ENCODE measurements at places on chromosomes 16 and 17. TPM values are rescaled to one million over a fixed set of nuclear protein-coding genes. Genes with fewer than 3 reads are reported as not detected.

The CLEC18C gene
- 1.9 TPM for total RNA-seq

The DDX52 gene
- total RNA-seq: 38.2 TPM

The PRAC2 gene
- total RNA-seq: not detected

The KRTAP4-9 gene
- not detected for total RNA-seq

The GNG13 gene
- total RNA-seq: not detected

GRCh38 chr16:49747654-49748053 lies 108.3 kb downstream of the ZNF423 start:
- H3K4me3 ChIP-seq: no peak overlapping the region
- no peaks in the 10 kb centered on the region for H3K36me3 ChIP-seq
- no peak for DNase-seq
- no peaks in the 10 kb centered on the region for H3K4me1 ChIP-seq
- H3K27ac ChIP-seq: no peak overlapping the region

DNA sequence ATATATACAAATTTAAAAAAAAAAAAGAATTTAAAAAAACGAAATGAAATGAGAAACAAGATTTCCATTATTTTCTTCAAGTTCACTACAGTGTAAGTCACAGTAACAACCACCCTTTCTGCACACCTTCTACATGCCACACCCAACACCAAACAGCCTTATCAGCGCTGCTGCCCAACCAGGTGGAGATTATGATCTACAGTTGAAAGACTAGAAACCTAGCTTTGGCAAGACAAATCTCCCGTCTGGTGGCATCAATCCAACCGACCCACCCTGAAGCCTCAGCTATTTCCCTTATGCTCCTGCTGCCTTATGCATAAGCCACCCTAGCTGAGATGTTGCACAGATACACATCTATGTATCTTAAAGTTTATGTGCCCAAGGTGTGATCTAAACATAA lies 60.8 kb downstream of the PARN start:
- peaks cover 24% of the 10 kb centered on the region for H3K36me3 ChIP-seq
- H3K4me1 ChIP-seq: no peaks in the 10 kb centered on the region
- no peak overlapping the region for H3K4me3 ChIP-seq
- no peak overlapping the region for H3K27ac ChIP-seq

- no peaks in the 10 kb centered on the region for H3K4me1 ChIP-seq
- H3K36me3 ChIP-seq: no peaks in the 10 kb centered on the region
- DNase-seq: peak; percentile 24
- no peak overlapping the region for H3K27ac ChIP-seq
Measured at GRCh38 chr16:8655184-8655717, 19.2 kb upstream of the ABAT start.

DNA sequence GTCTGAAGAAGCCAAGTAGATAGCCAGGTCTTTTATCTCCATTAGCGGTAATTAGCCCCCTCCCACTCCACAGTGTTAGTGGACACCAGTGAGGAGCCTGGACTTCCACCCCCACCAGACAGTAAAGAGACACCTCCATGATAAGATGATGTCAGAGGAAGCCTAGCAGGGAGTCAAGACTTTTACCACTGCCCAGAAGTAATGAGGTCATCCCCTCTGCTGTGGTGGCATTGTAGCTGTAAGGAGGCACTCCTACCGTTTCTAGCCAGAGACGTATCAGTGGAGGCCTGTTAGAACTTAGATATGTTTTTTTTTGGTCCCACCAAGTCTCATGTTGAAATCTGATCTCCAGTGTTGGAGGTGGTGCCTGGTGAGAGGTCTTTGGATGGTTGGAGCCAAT lies 38.1 kb downstream of the PIK3R5 start:
- no peak overlapping the region for H3K4me3 ChIP-seq
- DNase-seq: no peak
- H3K27ac ChIP-seq: no peak overlapping the region
- no peaks in the 10 kb centered on the region for H3K27me3 ChIP-seq
- H3K4me1 ChIP-seq: no peaks in the 10 kb centered on the region

- peaks cover 10% of the 10 kb centered on the region for H3K4me1 ChIP-seq
- H3K4me3 ChIP-seq: no peak overlapping the region
- no peaks in the 10 kb centered on the region for H3K36me3 ChIP-seq
- DNase-seq: no peak
- no peak overlapping the region for H3K27ac ChIP-seq
Measured at GRCh38 chr17:3848229-3848835, 2.3 kb upstream of the NCBP3 start.

DNA sequence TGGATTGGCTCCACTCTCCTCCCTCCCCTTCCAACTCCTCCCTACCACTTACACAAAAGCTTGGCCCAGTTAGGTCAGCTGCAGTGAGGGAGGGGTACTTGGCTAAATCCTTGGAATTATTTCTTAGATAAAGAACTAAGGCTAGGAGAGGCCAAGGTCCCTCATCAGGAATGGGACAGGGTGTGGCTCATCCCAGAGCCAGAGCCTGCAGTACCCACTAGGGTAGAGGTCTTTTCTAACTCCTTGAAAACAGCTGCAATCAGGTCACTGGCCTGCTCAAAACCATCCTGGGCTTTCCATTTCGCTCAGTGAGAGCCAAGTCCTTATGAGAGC lies 1.9 kb upstream of the SLC46A1 start:
- no peak overlapping the region for H3K4me3 ChIP-seq
- DNase-seq: no peak
- H3K36me3 ChIP-seq: no peaks in the 10 kb centered on the region
- H3K27me3 ChIP-seq: no peaks in the 10 kb centered on the region
- peaks cover 8% of the 10 kb centered on the region for H3K4me1 ChIP-seq

- H3K36me3 ChIP-seq: no peaks in the 10 kb centered on the region
- H3K4me1 ChIP-seq: peaks cover 14% of the 10 kb centered on the region
- no peak for DNase-seq
- H3K27ac ChIP-seq: no peak overlapping the region
- H3K27me3 ChIP-seq: no peaks in the 10 kb centered on the region
Measured at GRCh38 chr17:7122381-7122780, 7.8 kb upstream of the ASGR2 start.

DNA sequence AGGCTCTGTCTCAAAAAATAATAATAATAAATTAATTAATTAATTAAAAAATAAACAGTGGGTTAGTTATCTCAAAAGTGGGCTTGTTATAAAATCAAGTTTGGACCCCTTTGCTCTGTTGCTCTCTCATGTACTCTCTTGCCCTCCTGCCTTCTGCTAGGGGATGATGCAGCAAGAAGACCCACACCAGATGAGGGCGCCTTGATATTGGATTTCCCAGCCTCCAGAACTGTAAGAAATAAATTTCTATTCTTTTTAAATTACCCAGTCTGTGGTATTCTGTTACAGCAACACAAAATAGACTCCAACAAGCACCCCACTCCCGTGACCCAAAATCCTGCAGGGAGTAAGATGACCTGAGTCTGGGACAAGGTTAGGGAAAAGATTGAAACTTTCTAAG lies 2.1 kb upstream of the ZNF652 start:
- H3K27me3 ChIP-seq: no peaks in the 10 kb centered on the region
- no peak for DNase-seq
- no peak overlapping the region for H3K4me3 ChIP-seq
- no peak overlapping the region for H3K27ac ChIP-seq
- no peaks in the 10 kb centered on the region for H3K36me3 ChIP-seq
- H3K4me1 ChIP-seq: peaks cover 30% of the 10 kb centered on the region

- no peaks in the 10 kb centered on the region for H3K36me3 ChIP-seq
- H3K4me3 ChIP-seq: no peak overlapping the region
- H3K27me3 ChIP-seq: peaks cover 6% of the 10 kb centered on the region
- DNase-seq: no peak
- H3K4me1 ChIP-seq: no peaks in the 10 kb centered on the region
- no peak overlapping the region for H3K27ac ChIP-seq
Measured at GRCh38 chr17:48003417-48004151, 32.7 kb downstream of the CDK5RAP3 start.

DNA sequence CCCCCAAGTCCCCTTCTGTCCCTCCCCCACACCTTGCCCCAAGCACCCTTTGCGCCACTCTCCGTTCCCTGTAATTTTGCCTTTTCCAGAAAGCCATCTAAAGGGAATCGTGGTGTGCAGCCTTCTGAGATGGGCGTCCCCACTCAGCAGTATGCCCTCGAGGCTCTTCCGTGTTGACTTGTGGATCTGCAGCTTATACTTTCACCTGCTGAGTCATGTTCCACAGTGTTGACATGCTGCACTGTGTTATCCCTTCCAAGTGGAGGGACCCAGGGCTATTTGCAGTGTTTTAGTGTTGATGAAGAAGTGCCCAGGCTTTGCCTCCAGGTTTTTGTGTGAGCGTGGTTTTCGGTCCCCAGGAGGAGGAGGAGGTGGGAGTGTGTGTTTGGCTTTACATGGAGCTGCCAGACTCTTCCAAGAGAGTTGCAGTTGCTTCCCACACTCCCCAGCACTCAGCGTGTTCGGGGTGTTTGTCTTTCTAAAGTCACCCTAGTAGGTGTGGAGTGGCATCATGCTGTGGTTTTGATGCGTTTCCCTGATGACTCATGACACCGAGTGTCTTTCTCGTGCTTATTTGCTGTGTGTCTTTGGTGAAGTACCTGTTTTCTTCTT lies 32.1 kb upstream of the JPT2 start:
- peak overlapping the region; percentile 33 for H3K27ac ChIP-seq
- H3K4me1 ChIP-seq: peaks cover 24% of the 10 kb centered on the region
- no peak overlapping the region for H3K4me3 ChIP-seq
- H3K36me3 ChIP-seq: peaks cover 2% of the 10 kb centered on the region
- no peaks in the 10 kb centered on the region for H3K27me3 ChIP-seq
- DNase-seq: no peak

GRCh38 chr17:67359960-67360791 lies 6.2 kb downstream of the PSMD12 start:
- H3K4me3 ChIP-seq: no peak overlapping the region
- no peak overlapping the region for H3K27ac ChIP-seq
- no peaks in the 10 kb centered on the region for H3K27me3 ChIP-seq
- no peak for DNase-seq
- peaks cover 24% of the 10 kb centered on the region for H3K4me1 ChIP-seq
- peaks cover 38% of the 10 kb centered on the region for H3K36me3 ChIP-seq

GRCh38 chr16:8818504-8819270 lies 21.0 kb downstream of the PMM2 start:
- H3K4me3 ChIP-seq: no peak overlapping the region
- no peaks in the 10 kb centered on the region for H3K27me3 ChIP-seq
- peaks cover 7% of the 10 kb centered on the region for H3K36me3 ChIP-seq
- DNase-seq: peak; percentile 20

GRCh38 chr17:50314456-50315011 lies 31.4 kb upstream of the XYLT2 start:
- no peak for DNase-seq
- H3K4me1 ChIP-seq: no peaks in the 10 kb centered on the region
- H3K36me3 ChIP-seq: no peaks in the 10 kb centered on the region
- no peaks in the 10 kb centered on the region for H3K27me3 ChIP-seq
- no peak overlapping the region for H3K4me3 ChIP-seq
- H3K27ac ChIP-seq: no peak overlapping the region

DNA sequence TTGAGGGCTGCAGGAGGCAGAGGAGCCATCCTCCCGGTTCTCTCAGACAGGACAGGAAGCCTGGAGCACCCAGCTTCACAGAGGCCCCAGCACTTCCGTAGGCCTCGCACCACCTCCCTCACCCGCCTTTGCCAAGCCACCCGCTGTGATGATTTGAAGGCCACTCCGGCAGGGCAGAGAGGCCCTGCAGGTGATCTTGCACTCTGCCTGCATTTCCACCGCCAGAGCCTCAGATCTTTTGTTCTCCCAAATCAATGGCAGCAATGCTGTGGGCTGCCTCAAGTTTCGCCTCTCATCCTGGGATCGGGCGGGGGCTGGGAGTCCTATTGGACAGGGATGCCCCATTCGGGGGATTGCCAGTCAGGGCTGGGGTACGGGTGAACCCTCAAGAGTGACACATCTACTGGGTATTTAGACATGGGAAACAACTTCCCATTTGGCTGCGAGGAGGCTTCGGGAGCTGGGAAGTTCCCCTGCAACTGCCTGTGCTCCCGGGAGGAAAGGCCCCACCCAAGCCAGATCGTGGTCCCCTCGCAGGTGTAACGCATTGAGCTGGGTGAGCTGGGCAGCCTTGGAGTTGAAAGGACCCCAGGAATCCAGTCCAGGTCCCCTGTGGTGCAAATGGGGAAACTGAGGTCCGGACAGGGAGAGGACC lies 34.8 kb upstream of the PEMT start:
- no peak overlapping the region for H3K27ac ChIP-seq
- no peak for DNase-seq
- peaks cover 8% of the 10 kb centered on the region for H3K4me1 ChIP-seq
- no peak overlapping the region for H3K4me3 ChIP-seq
- no peaks in the 10 kb centered on the region for H3K27me3 ChIP-seq

DNA sequence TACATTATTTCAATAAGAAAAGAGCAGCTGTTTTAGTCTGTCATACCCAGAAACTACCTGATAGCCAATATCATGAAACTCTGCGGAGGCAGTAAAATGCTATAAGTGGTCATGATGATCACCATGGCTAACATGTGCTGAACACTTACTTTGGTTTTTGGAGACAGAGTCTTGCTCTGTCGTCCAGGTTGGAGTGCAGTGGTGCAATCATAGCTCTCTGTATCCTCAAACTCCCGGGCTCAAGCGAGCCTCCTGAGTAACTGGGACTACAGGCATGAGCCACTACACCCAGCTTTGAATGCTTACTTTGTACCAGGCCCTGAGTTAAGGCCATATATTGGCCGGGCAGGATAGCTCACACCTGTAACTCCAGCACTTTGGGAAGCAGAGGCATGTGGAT lies 101.2 kb upstream of the DHX40 start:
- H3K4me1 ChIP-seq: no peaks in the 10 kb centered on the region
- H3K4me3 ChIP-seq: no peak overlapping the region
- H3K27ac ChIP-seq: no peak overlapping the region
- DNase-seq: no peak
- no peaks in the 10 kb centered on the region for H3K36me3 ChIP-seq

GRCh38 chr17:43553573-43553972 lies 7.4 kb upstream of the ETV4 start:
- no peaks in the 10 kb centered on the region for H3K36me3 ChIP-seq
- peaks cover 33% of the 10 kb centered on the region for H3K27me3 ChIP-seq
- no peak overlapping the region for H3K4me3 ChIP-seq

GRCh38 chr17:42122371-42123303 lies at the start of gene HSPB9:
Gene HSPB9 (plus strand): TSS chr17:42122804. CDS start chr17:42122851, 47 bp downstream.
- no peaks in the 10 kb centered on the region for H3K36me3 ChIP-seq
- H3K27ac ChIP-seq: no peak within 1 kb of the TSS
- peaks cover 16% of the 10 kb centered on the region for H3K4me1 ChIP-seq
- no peak within 1 kb of the TSS for H3K4me3 ChIP-seq
- H3K27me3 ChIP-seq: no peaks in the 10 kb centered on the region

GRCh38 chr16:23175651-23176050 lies 6.9 kb upstream of the SCNN1G start:
- no peak overlapping the region for H3K4me3 ChIP-seq
- H3K27ac ChIP-seq: no peak overlapping the region
- no peak for DNase-seq
- no peaks in the 10 kb centered on the region for H3K4me1 ChIP-seq
- H3K27me3 ChIP-seq: peaks cover 23% of the 10 kb centered on the region

DNA sequence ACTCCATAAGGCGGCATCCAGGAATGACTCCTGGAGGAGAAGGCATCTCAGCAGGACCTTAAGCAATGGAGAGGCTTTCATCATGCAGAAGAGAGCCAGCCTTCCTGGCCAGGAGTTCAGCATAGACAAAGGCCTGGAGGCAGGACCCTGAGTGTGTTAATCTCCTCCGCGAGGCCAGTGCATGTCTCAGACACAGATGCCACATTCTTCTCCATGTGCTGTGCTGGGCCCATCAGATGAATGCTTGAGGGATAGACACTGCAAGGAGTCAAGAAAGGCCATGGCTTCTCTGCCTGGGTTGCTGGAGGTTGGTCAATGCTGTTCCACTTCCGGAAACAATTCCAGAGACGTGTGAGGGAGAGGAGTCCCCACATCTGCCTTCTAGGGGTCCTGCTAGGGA lies 147.5 kb downstream of the IRX5 start:
- no peaks in the 10 kb centered on the region for H3K4me1 ChIP-seq
- H3K4me3 ChIP-seq: no peak overlapping the region
- no peak overlapping the region for H3K27ac ChIP-seq
- no peaks in the 10 kb centered on the region for H3K36me3 ChIP-seq
